SHP77 treated with DMSO at 0.1 percent for 48 hours (cell line): ENCODE measurements at places on chromosomes 1 and 21.

- no peak for DNase-seq
These were observed 115.2 kb upstream of the DMRTA2 start for GRCh38 chr1:50538476-50538875.

- no peak for DNase-seq
These were observed 28.8 kb upstream of the PTGFRN start for GRCh38 chr1:116880917-116881316.

GRCh38 chr1:1510912-1511532, 940 bp upstream of the ATAD3A start:
- DNase-seq = peak; percentile 50

DNA sequence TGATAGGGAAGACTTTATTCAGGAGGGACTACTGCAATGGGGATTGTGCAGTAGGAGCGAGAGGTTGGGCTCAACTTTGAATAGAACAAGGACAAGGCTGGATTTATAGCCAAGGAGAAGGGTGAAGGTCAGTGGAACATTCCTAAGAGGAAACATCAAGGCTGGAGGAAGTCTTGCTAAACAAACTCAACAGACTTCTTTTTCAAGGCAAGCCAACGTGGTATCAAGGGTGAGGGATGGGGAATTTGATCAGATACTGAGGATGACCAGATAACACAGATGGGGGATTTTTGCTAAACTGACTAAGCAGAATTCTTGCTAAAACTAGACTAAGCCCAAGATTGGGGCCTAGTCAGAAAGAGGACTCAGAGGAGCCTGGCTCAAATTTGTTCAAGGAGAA, 107.3 kb downstream of the DUSP10 start:
- no peak for DNase-seq

DNA sequence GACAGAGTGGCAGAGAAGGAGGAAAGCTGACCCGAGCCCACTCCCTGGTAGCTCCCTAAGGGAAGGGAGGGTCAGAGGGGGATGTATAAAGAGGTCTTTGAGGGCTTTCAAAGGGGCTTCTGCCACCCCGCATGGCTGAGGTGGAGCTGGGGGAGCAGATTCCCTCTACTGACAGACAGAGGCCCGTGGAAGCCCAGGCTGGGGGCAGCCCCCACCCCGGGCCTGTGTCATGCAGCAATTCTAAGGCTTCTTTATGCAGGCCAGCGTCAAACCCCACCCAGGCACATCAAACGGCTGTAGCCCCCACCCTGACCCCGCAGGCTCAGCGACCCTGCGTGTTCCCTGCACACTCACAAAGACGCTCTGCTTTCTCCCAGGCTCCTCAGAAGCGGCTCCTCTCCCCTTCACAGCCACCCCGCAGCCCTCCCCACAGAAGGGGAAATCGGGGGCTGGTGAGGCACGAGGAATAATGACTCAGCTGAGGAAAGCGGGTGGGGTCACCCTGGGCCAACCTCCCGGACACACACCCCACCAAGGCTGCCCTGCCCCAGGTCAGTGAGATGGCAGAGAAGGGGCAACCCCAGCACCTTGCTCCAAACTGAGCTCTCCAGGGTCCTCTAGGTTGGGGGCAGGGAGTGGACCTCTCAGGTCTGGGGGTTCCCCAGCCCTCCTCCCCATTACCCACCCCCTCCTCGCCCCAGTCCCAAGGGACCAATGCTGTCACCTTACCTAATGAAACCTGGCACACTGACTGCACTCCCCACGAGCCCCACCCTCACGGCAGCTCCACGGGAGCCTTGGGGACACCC, 10.8 kb downstream of the SLC45A3 start:
- DNase-seq = no peak

GRCh38 chr1:37692834-37693175, 489 bp downstream of the CDCA8 start:
- no peak for DNase-seq

DNA sequence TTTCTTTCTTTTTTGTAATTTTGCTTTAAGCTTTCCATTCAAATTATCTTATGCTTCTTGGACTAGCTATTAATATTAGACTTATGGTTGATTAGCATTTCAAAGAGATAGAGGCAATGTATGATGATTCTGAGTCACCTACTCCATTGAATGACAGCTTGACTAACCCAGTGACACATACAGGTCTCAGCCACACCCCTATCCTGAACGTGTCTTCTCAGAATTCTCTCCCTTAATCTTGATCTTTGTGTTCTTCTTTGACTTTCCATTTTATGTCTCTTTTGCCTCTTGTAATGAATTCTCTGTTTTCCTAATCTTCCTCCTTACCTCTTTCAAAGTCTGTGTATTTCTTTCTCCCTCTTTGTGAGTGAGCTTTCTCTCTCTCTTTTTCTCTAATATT, 241.1 kb downstream of the PDE4B start:
- DNase-seq = no peak

- no peak for DNase-seq
These were observed 154.2 kb downstream of the TENT5C start for GRCh38 chr1:117760069-117760468.

- no peak for DNase-seq
These were observed 9.3 kb upstream of the IL19 start for GRCh38 chr1:206761159-206761768.

GRCh38 chr21:33196941-33197374, 32.8 kb upstream of the IFNAR2 start:
- peak; percentile 18 for DNase-seq

DNA sequence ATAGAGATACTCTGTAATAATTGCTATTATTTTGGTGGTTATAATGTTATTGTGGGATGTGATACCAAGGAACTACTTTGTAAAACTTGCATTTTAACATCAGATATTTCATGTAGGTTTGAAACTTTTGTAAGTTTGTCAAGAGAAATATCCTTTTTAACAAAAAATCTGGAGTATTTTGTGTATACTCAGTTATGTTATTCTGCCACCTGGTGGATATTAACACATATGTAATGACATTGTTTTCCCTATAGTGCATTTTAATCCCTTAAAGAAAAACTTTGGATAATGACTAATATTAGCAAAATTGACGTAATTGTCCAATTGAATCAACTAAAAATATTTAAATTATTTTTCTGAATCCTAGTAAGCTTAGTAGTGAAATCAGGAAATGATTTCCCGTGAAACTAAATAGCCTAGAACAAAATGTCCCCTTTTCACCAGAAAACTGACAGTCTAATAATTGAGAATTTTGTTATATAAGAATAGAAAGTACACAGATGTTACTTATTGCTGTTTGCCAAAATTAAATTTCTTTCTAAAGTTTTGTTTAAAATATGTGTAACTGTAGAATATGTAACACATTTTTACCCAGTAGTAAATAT, 39.6 kb downstream of the KCTD3 start:
- no peak for DNase-seq

- DNase-seq = no peak
These were observed 85.8 kb upstream of the ZNF648 start for GRCh38 chr1:182147136-182147820.

GRCh38 chr1:1782399-1783221, 4.3 kb upstream of the NADK start:
- DNase-seq = peak; percentile 32

DNA sequence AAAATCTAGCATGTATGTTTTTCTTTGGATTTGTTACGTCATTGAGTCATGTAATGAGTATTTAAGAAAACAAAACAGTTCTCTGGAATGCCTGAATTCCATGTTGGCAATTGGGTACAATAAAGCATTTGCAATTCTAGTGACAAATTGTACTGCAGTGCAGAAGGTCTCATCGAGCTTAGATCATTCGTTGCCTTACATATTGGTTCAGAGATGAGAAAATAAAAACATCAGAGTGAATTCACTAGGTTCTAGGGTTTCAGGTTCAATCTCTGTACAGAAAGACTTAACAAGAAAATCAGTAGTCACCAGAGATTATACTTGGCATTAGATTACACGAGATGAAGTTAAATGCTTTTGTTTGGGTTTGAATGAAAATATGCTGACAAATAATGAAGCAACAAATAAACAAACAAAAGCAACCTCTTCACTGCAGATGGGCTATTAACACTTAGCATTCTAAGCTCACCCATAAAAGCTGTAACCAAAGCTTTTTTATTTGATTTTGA, 124.7 kb downstream of the RYR2 start:
- DNase-seq = no peak

DNA sequence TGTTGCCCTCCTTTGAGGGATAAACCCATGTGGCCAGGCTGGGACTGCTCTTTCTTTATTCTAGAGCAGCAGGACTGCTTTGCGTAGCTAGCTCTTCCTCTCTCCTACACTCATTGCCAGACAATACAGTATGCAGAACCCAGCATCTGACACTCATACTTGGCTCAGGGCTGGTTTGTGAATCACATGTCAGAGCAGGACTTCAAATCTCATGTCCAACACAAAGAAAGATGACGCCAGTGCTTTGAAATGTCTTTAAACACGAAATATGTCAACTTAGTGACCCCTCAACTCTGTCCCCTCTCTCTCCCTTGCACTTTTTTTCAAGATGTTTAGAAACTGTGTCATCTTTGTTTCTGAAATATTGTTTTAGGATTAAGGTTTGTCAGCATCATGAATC, 135.0 kb downstream of the TGFB2 start:
- DNase-seq = no peak

GRCh38 chr1:208631506-208631905, 387.3 kb upstream of the PLXNA2 start:
- DNase-seq = no peak

- no peak for DNase-seq
These were observed 173.7 kb downstream of the KCNJ6 start for GRCh38 chr21:37742532-37742931.

- DNase-seq = no peak
These were observed 13.7 kb downstream of the CD84 start for GRCh38 chr1:160565564-160565963.

DNA sequence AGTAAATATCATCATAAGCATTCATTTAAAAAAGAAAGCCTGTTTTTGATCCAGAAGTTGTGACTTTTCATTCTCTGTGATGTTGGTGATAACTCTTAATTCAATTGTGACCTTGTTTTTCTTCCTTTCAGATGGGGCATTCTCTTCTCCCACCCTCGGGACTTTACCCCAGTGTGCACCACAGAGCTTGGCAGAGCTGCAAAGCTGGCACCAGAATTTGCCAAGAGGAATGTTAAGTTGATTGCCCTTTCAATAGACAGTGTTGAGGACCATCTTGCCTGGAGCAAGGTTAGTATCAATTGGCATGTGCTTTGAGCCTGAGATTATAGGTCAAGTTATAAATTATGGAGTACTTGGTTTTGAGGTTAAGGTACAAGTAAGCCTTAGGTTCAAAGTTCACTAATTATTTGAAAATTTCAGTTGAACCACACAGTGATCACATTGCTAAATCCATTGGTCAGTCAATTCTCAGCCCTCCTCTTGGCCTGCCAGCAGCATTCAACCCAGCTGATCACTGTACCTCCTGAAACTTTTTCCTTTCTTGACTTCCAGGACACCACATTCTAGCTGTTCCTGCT, 4.1 kb downstream of the PRDX6 start:
- DNase-seq = no peak

DNA sequence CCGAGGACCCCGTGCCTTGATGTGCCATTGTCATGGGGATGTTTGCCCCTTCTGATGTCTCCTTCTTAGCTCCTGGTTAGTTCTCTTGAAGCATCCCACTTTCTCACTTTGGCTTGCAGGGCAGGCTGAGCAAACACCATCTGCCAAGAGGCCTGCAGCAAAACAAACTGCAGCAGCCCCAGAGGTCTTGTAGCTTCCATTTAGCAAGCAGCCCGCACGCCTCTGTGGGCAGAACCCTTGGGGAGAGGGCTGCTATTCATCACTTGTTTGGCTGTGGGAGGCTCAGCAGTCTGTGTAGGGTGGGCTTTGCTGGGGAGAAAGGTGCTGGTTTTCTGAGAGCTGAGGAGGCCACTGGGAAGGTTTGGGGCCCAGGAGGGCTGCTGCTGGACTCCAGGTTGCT, 56.7 kb downstream of the KCNC4 start:
- DNase-seq = no peak

DNA sequence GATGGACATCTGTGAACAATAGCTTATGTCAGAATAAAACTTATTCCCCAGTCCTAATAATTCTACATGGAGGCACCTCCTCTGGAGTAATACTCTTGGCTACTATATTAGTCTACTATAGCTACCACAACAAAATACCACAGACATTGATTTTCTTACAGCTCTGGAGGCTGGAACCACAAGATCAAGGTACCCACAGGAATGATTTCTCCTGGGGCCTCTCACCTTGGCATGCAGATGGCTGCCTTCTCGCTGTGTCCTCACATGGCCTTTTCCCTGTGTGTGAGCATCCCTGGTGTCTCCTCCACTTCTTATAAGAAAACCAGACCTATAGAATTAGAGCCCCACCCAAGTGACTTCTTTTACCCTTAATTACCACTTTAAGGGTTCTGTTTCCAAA, 244.3 kb downstream of the BARHL2 start:
- no peak for DNase-seq

DNA sequence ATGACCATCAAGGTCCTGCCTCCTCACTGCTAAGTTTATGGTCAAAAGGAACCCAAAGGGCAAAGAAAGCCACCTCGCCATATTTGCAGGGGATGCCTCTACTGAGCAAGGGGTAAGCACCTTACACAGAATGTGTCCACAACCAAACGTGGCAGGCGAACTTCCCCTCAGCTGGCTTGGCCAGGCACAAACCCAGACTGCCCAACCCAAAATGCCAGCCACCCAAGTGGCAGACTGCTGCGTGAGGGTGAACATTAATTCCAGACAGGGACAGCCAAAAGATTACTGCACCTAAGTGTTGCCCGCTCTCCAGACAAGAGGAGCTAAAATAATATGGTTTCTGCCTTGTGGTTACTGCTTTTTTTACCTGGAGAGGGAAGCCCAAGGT, 16.0 kb downstream of the ZNF697 start:
- DNase-seq = no peak

GRCh38 chr1:110436635-110437034, 14.3 kb upstream of the PROK1 start:
- DNase-seq = no peak

- no peak for DNase-seq
These were observed 247.7 kb downstream of the CAMTA1 start for GRCh38 chr1:7032992-7033391.

- no peak for DNase-seq
These were observed 147.6 kb downstream of the NEK7 start for GRCh38 chr1:198304431-198304830.

- no peak for DNase-seq
These were observed 35.3 kb downstream of the MTF2 start for GRCh38 chr1:93114391-93114790.

GRCh38 chr1:186927884-186928283, 99.1 kb downstream of the PLA2G4A start:
- no peak for DNase-seq

- no peak for DNase-seq
These were observed 133.6 kb upstream of the POGK start for GRCh38 chr1:166705376-166706289.
